ENCODE measurements at places on chromosomes 4 and X.

DNA sequence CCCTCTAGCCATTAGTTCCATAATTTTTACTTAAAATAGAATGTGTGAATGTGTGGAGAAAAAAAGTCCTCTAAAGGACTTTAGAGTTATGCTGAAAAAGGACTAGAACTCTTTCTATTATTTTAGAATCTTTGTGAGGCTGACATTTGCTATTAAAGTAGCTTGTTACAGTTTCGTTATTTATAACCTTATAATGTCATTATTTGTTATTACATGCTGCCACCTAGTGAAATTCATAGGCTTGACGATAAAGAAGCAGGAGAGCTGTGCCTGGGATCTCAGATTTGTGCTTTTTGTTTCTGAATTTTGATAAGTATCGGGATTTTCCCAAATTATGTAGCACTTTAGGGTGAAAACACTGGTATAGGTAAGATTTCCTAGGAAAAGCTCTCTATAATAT lies 38.5 kb upstream of the TAPT1 start:
- no peak for DNase-seq

GRCh38 chr4:149931431-149931830 lies 115.8 kb upstream of the IQCM start:
- no peak for DNase-seq

- no peak for DNase-seq
These were observed 64.0 kb downstream of the RASGEF1B start for GRCh38 chr4:81407726-81408125.

GRCh38 chrX:96244955-96245354 lies 439.7 kb upstream of the DIAPH2 start:
- no peak for DNase-seq

DNA sequence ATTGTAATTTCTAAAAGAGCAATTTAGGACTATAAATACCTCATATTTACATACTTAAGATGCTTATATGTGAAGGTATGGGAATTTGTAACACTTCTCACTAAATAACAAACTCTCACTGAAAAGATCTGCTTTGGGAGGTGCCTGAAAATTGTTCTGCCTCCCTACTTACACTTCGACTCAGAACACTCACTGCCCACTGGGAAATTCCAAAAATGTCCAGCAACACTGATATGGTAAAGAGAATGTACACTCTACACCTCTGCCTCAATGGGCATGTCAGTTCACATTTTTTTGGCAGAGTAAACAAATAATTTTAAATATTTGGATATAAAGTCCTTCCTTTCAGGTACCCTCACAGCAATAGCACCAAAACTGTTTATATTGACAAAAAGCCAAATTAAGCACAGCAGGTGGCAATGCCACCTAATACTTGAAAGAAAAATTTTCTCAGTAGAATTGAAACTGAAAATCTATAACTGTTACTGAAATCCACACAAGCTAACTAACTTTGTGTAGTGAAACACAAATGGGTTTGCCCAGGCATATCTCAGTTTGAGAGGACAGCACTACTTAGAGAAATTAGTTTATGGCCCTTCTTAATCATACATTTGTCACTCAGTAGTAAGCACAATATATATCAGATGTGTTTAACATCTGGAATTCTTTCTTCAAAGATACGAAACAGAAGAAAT lies 67.1 kb downstream of the PRDM5 start:
- no peak for DNase-seq

- DNase-seq, result no peak
These were observed 167.5 kb downstream of the CDS1 start for GRCh38 chr4:84750260-84750959.

GRCh38 chr4:72451349-72451748 lies 117.7 kb downstream of the ADAMTS3 start:
- DNase-seq, result no peak

DNA sequence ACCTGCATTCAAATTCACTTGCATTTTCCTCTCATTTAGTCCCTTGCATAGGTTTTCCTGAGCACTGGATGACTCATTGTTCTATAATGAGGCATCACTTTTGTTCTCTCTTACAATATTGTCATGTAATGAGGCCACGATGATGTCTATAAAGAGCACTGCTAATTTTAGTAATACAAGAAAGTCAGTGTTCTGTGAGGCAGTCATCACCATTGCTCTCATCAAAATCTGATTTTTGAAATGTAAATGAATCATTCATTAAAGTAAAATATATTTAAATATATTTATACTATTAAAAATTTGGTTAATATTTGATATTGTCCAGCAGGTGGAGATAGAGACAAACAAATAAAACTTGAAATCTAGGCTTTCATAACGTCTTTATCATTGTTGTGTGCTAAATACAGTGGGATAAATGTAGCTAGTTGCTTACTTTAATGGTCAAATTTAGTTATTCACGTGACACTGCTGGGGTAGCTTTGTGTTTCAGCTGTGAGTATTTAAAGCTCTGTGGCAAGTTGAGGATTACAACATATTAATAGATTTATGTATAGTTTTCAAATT lies 15.4 kb downstream of the HMGB2 start:
- no peak for DNase-seq

GRCh38 chr4:124432500-124432899 lies 280.0 kb downstream of the ANKRD50 start:
- DNase-seq, result no peak

Measured in stimulated activated naive CD8-positive, alpha-beta T cell treated with anti-CD3 and anti-CD28 coated beads, Interleukin-15, Interleukin-2, amounts not matched to agents 100 U/mL and 50 U/mL, for 24 hours (primary cell).